ENCODE measurements at places on chromosomes 2 and 18.

- DNase-seq, result no peak
Observed at GRCh38 chr2:218026676-218027425, 24.1 kb upstream of the TNS1 start.

DNA sequence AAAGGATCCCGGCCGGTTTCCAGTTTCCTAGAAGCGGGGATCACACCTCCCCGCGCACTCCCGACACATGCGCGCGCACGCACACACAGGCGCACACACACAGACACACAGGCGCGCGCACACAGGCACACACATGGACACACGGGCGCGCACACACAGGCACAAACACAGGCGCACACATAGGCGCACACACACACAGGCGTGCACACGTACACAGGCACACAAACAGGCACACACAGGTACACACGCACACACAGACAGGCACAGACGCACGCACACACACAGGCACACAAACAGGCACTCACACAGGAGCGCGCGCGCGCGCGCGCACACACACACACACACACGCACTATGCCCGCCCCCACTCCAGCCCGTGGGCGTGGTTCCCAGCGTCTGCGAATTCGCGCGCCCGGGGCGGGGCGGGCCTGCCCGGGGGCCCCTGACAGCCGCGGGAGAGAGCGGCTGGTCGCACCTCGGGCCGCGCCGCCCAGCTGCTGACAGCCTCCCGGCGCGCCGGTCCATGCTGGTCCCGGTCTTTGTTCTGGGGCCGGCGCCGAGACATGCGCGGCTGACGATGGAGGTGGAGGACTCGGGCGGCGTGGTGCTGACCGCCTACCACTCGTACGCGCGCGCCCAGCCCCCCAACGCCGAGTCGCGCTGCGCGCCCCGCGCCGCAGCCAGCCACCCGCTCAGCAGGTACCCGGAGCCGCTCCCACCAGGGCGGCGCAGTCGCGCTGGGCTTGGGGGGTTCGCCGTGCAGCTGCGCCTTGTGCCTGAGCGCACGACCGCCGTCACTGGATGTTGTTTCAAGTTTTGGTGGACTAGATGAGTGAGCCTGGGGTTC, at the start of gene ARHGAP28:
Gene ARHGAP28, plus strand, starts transcription at position 470 of the 845 bp plus-strand sequence. Its CDS starts 106 bp downstream, at position 576.
- no peak for DNase-seq

DNA sequence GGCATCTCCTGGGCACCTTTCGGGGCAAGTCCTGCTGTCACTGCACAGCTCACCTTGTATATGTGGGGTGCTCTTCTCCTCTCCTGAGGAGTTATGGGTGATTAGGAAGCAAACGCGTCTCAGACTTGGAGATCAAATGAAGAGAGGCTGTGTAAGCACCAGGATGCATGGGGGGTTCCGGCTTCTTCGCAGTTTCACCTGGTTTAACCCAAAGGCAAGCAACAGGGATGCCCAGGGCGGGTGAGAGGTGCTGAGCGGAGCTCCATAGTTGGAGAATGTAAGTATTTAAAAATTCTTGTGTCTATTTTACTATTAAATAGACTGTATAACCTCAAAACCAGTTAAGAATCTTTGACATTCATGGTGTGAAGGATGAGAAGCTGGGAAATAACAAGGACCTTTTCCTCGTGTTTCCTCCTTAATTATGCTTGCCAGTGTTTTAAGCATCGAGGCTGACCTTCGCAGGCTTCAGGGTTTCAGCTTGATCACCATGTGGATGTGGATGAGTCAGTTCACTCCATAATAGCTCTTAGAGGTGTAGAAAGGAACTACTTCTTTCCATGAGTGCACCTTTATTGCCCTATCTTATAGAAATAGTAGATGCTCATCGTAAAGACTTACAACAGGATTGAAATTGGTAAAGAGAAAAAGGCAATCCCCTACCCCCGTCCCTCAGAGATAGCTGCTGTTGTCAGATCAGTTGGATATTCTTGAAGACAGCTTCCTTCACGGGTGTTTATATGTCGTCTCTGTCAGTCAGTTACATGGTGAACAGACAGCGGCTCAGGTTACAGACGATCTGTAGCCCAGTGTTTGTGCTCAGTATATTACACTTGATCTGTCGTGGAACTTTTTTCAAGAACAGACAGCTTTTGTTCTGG, 201.1 kb downstream of the AGAP1 start:
- DNase-seq, result no peak

DNA sequence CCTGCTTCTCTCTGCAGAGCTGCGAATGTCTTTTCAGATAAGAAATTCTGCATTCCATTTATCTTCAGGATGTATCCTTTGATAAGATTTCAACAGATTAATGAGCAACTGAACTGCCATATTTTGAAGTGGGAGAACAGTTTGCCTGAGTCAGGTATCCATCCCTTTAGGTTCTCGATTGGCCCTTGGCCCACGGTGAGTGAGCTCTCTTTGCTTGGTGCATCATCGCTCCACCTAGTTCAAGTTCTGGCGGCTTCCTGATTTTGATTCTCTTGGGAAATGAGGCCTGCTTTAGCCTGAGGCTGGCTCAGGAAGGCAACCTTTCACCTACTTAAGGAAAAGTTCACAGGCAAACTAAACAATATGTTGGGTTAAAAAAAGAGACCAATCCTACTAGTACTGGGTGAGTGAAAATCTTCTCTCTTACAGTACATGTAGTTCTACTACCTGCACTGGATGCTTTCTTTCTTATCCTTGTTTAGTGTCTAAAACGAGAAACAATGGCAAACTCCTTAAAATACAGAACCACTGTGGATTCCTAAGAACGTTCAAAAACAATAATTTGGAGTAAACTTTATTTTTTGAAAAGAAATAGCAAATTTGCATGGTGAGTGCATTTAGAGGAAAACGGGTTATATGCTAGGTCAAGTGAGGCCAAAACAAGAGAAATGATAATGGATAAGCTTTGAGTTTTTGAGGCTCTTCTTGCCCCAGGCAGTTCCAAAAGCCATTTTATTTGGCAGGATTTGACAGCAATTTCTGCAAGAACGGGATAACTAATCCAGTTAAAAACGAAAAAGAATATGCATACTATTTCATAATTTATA, 837 bp upstream of the ACSL3 start:
- no peak for DNase-seq

DNA sequence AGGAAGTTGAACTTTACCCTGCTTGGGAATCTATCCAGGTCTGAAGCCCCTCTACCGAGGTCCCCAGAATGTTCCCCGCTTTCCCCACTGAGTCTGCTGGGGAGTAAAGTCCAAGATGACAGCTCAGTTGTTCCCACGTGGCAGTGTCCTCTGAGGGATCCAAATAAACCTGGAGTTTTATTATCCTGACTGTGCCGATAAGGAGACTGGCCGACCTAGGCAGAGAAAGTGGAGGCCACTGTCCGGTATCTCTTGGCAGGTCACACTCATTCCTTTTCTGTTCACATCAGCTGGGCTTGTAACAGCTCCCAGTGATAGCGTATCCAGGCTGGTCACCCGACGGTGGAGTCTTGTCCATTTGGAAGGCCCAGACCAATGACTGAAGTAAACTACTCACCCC, 27.5 kb upstream of the C18orf32 start:
- DNase-seq, result no peak

DNA sequence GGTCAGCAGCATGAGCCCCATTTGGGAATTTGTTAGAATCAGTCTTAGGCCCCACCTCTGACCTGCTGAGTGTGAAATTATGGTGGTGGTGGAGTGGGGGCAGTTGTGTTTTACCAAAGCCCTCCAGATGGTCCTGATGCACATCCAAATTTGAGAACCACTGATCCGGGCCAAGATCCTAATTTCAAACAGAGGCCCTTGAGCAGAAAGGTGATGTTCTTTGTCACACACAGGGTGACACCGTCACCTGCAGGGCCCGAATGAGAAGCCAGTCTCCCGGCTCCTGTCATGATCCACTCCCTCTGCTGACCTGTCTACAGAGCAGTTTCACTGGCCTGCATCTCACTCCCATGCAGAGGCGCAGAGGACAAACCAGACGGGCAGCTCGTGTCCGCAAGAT, 129.9 kb downstream of the TRIM43 start:
- no peak for DNase-seq

DNA sequence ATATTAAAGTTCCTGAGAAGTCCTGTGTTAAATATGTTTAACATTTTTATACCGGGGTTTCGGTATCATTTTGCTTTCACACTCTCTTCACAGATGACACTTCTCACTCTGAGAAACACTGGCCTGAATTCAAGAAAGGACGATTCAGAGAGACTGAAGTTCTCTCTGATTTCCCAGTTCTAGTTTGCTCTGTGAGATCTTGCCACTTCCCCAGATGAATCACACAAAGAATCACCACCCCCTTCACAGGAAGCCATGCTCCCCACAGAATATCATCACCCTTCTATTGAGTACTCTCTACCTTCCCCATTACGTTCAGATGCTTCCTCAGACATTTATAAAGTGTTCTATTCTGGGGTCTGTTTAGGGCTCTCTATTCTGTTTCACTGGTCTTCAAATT, 16.1 kb upstream of the CD207 start:
- DNase-seq, result no peak

DNA sequence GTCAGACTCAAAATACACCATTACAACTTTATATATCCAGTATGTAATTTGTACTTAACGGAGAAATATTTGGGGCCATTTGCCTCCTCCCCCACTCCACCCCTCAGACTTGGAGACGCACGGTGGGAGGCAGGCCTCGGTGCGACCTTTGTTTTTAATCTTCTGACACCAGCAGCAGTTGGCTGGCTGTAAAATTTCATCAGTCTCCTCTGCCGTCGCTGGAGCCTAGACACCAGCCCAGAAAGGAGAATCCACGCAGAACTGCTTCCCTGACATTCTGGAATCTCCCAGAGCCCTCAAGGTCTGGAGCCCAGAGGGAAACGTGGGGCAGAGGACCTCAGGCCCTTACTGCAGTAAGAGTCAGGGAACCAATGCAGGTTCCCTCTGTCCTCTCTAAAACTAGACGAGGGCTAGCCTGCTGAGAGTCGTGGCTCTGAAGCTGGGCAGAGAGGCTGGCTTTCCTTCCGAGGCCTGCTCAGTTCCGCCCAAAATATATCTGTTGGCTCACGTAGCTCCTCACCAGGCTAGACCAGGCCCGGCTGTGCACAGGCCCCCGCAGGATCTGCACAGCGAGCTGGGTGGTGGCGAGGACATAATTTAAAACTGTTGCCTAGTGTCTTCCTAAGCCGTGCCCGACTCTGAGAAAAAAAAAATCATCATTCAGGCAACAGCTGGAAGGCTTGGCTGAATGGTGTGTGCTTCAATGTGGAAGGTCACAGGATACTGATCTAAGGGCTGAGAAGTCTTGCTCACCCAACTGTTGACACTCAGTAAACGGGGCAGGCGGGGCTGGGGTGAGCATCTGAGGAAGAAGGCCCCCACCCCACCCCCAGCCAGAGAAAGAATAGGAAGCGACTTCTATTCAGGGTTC, 40.4 kb downstream of the EN1 start:
- no peak for DNase-seq

GRCh38 chr2:237760506-237761502, 37.8 kb upstream of the RBM44 start:
- no peak for DNase-seq

DNA sequence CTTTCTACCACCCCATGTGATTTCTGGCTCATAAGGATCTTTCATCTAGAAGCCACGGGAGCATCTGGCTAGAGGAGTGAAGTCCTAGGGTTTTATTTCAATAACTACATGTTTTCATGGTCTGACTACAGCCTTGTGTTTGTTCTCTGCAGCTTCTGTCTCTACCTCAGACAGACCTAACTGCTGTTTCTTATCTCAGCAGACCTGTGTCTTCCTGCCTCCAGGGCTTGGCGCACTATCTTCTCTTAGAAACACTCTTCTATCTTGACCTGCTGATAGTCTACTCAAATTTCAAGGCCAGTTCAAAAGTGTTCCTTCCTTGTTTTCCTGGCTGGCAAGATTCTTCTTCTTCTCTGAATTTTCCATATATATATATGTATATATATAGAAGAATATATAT, 11.0 kb upstream of the TRIB2 start:
- no peak for DNase-seq

DNA sequence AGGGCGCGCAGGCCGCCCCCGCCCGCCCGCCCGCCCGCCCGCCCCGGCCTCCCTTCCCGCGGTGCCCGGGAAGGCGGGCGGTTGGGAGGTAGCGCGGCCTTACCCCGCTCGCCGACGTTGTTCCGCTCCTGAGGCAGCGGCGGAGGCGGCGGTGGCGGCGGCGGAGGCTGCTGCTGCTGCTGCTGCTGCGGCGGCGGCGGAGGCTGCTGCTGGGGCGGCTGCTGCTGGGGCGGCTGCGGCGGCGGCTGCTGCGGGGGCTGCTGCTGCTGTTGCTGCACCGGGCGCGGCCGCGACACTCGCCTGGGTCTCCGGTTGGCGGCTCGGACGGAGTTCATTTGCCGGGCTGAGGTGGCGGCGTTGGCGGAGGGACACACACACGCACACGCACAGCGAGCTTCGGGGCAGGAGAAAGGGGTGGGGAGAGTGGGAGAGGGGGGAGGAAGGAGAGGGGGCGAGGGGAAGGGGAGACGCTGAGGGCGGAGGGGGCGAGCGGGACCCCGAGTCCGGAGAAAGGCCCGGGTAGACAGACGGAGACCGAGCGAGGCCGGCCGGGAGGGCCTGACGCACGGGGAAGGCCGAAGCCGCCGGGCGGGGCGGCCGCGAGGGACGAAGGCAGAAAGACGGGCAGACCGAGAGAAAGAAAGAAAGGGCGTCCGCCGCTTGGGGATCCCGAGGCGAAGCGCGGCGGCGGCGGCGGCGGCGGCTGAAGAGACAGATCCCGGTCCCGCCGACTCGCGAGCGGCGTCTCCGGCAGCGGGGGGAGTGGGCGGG, 727 bp downstream of the FBXO11 start:
- peak; percentile 19 for DNase-seq

- DNase-seq, result no peak
Observed at GRCh38 chr2:156803243-156803642, 367.1 kb downstream of the GPD2 start.

Measured in stimulated activated CD8-positive, alpha-beta memory T cell treated with anti-CD3 and anti-CD28 coated beads, Interleukin-4, amount 100 ng/mL, for 1 hour (primary cell).